Stimulated activated naive CD4-positive, alpha-beta T cell (primary cell): ENCODE measurements at places on chromosomes 5 and 9.

- peak; percentile 27 for DNase-seq
These were observed 76.8 kb downstream of the LMX1B start for GRCh38 chr9:126690431-126691051.

GRCh38 chr5:60943624-60944023 lies 1.2 kb downstream of the ERCC8 start:
- no peak for DNase-seq

DNA sequence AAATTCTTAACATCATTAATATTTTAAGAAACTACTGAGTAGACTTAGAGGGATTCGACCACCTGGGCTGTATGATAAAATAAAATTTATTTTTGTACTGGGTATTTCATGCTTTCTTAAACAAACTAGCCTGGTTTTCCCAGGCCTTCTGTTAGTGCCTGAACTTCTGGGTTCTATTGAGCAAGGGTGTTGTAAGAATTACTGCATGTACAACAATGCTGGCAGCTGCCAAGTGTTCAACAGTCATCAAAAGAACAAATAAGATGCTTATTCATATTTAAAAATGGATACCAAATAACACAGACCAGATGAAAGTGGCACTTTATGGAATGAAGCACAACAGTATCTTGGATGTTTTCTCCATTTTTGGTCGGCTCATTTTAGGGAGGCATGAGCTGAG lies 123.2 kb upstream of the FBXL7 start:
- no peak for DNase-seq

DNA sequence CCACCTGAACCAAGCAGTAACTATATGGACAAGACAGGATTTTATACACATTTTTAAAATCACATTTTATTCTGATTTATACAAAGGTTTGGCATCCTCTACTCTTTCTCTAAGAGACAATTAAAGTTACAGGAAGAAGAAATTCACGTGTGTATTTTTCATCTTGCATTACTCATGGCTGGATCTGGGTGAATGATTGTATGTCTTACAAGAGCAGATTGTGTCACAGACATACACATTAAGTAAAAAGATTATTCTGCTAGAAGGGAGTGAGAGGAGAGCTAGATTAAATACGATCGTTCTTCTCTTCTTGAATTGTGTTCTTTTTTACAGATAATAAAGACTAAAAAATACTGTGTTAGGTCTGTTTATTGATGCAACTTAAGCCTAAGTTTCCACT lies 20.8 kb upstream of the CEP120 start:
- no peak for DNase-seq

GRCh38 chr5:146529984-146530383 lies 14.0 kb upstream of the GPR151 start:
- no peak for DNase-seq

DNA sequence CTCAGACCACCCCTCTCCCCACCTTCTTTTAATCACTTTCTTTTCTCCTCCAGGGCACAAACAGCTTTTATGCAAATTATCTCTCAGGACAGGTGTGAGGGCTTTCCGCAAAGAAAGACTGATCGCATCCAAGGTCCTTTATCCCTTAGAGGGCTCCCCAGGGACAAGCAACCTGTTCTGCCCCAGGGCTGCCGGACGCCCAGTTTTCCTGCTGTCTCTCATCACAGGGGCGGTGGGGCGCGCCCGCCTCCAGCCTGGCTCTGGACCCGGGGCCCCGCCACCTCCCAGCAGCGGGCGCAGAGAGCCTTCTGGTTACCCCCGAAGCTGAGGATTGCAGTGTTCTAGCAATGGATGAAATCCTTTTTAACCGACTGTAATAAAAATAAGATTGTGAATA lies 266.1 kb downstream of the CWC27 start:
- DNase-seq = no peak

DNA sequence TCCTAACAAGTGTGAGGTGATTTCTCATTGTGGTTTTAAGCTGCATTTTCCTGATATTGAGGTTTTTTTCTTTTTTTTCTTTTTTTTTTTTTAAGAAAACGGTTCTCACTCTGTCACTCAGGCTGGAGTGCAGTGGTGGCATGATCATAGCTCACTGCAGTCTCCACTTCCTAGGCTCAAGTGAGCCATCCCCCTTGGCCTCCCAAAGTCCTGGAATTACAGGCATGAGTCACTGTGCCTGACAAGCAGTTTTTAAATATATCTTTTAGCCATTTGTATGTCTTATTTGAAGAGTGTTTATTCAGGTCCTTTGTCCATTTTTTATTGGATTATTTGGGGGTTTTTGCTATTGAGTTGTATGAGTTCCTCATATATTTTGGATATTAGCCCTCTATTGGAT lies 53.8 kb downstream of the GCNT1 start:
- no peak for DNase-seq

DNA sequence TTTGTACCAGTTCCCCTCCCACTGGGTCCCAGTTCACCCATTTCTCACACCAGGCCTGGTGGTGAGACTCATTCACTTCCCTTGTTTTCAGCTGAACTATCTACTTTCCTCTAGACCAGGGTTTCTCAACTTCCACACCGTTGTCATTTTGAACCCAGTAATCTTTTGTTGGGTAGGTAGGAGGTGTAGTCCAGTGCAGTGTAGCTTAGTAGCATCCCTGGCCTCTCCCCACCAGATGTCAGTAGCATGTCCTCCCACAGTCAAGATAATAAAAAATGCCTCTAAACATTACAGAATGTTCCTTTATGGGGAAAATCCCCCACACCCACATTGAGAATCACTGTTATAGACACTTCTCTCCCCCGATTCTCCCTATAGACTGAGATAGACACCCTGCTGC lies 299.1 kb downstream of the EPB41L4A start:
- DNase-seq = no peak

DNA sequence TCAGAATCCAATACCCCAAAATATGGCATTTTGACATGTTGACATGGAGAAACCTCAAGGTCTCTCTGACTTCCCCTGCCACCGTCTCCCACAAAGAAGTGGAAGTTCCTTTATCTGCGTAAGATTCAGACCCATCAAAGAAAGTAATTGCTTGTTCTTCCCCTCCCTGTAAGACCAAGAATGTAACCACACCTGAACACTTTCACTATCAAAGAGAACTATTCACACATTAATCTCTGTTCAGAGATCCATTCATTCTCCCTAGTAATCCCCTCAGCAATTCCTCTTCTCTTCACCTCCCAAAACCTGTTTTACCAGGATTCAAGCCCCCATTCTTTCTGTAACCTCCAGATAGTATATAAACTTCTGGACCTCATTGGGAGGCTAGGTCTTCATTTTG lies 4.1 kb upstream of the SLC1A1 start:
- DNase-seq = peak; percentile 22

DNA sequence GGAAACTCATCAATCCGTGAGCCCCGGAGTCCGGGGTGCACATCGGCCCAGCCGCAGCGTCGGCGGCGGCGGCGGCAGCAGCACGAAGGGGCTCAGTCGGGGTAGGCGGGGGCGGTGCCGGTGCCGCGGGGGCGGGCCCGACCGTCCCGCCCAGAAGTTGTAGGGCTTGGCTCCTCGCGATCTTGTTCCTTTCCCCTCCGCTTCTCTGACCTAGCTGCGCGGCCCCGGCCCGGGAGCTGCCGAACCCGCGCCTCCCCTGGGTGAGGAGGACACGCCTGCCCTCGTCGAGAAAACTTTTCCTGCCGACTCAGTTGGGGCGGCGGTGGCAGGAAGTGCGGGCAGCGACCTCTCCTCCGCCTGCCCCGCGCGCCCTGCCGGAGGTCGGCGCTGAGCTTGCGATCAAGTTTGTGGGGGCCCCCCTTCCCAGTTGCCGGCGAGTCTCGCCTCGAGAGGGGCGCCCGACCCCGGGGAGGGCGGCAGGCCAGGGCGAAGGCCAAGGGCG lies at the start of gene MAN2A1:
MAN2A1 (plus strand) TSS at position 188 of the 502 bp plus-strand sequence. CDS start 491 bp downstream, outside the sequence.
- peak; percentile 80 for DNase-seq

DNA sequence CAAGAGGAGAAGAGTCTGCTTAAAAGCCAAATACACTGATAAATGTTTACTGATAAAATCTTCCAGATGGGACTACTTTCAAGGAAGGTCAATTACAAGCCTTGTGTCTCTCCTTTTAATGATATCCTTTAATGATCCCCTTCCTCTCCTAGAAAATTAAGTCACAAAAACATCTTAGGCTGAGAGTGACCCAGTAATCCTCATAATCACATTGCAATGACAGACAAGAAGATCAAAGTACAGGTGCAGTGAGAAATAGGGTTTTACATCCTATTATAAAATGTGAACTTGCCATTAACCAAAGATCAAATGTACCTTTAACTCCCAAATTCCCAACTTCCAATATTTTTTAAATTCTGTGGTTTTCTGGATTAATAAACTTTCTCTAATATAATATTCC lies 514.8 kb downstream of the RAB3C start:
- no peak for DNase-seq

DNA sequence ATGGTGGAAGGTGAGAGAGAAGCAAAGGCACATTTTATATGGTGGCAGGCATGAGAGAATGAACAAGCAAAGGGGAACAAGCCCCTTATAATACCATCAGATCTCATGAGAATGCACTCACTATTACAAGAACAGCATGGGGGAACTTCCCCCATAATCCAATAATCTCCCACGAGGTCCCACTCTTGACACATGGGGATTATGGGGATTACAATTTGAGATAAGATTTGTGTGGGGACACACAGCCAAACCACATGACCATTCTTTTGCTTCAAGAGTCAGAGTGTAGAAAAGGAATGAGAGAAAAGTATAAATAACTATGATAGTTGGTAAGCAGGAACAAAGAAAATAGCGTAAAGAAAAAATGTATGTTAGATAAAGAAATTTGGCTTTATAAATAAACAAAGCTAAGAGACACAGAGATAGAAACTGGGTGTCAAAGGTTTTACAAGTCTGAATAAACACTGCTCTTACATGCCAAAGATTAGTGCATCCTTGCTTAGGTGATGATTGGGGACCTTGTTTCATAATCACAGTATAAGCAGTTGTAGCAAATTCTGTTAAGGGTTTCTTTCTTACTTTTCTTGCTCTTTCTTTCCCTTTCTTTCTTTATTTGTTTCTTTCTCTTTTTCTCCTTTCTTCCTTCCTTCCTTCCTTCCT lies 91.9 kb upstream of the PAPPA start:
- DNase-seq = no peak

DNA sequence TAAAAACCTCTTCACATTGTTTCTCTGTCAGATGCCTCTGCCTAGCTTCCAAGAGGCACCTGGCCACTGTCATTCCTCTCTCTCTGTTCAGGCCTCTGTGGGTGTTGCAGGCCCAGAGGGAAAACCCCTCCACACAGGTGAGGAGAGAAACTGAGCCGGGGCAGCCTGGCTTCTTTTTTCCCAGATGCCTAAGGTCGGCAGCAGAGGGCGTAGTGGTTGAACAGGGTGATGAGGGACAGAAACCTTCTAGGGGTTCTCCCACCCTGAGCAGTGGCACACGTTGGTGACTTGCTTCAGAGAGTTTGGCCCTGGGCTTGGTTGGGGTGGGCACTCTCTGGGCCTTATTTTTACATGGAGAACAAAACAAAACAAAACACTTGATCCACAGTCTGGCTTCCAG lies 12.2 kb downstream of the IL9 start:
- no peak for DNase-seq

DNA sequence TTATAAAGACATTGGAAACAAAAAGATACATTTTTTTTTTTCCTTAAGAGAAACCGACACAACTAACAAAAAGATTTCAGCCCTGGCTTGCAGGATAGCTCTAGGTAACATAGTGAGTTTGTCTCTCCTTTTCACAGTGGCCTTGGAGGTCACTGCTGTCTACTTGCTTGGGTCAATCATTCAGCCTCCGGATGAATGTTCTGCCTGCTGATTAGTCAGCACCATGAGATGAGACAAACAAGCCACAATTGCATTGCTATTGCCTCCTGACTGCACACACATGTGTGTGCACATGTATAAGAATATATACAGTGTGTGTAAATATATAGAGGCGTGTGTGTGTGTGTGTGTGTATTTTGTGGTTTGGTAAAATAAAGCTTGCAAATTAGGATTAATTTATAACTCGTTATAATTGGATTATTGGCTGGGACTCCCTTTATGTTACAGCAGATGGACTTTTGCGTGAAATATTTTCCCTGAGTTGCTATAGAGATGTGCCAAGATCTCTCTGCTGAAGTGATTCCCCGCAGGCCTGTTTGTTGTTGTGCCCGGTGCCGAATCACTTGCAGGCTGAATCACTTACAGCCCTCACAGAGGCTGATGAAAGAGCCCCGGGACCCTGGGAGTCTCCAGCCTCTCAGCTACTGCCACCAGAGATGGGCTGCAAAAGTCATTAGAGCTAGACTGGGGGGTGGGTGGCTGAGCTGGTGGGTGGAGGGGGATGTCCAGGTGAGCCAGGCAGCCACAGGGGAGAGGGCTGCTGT lies 161.2 kb downstream of the FGF18 start:
- DNase-seq = no peak

DNA sequence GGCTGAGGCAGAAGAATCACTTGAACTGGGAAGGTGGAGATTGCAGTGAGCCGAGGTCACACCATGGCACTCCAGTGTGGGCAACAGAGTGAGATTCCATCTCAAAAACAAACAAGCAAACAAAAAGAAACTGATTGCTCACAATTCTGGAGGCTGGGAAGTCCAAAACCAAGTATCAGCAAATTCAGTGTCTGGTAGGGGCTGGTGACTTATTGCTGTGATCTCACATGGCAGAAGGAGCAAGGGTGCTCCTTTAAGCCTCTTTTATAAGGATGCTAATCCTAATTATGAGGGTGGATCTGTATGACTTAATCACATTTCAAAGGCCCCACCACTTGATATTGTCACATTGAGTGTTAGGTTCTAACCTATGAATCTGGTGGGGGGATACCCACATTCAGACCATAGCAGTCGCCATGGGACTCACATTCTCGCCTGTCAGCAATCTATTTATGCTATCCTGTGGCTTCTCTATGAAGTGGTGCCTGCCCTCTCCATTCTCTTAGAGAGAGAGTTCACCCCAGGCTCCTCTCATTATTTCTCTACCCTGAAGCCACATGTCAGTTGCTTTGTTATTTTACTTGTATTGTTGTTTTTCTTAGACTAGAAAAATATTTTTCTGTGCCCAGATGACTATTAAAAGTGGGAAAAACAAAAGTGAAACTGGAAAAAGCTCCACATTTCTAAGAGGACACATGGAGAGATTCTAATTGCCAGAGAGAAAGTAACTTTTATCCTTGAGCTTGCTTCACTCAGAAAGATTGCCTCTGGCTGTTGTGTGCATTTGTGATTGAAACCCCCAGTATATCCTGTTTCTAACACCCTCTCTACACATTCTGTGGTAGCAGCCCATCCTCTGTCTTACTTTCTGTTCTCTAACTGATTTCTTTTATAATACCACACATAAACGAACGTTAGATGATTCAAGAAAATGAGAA lies 18.8 kb upstream of the PRLR start:
- no peak for DNase-seq
